Hindlimb muscle (tissue), 1 donor: ENCODE measurements at places on chromosomes 13 and 19.

DNA sequence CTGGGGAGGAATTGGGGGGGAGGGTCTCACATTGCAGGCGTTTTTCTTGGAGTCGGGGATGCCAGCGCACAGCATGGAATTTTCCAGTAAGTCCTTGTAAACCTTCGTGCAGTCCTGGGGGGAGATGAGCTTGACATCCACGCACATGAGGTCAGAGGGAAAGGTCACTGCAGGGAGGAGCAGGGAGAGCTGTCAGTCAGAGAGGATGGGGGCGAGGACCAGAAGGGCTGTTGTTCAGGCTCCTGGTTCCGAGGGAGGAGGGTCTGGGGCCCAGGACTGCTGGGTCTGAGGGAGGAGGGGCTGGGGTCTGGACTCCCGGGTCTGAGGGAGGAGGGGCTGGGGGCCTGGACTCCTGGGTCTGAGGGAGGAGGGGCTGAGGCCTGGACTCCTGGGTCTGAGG, 4.0 kb downstream of the KLK7 start:
- no peak for DNase-seq

DNA sequence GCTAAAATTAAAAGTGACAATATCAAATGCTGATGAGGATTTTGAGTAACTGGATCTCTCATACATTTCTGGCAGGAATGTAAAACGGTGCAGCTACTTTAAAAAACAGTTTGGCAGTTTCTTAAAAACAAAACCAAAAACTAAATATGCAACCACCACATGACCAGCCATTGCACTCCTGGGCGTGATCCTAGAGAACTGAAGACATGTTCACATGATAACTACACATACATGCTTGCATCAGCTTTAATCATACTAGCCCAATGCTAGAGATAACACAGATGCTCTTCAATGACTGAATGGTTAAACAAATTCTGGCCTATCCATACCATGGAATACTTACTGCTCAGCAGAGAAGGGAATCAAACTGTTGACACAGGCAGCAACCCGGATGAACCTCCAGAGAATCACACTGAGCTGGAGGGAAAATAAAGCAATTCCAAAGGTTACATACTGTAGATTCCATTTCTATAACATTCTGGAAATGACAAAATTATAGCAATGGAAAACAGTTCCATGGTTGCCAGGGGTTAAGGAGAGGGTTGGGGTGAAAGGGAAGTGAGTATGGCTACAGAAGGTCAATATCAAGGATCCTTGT, 25.5 kb upstream of the NAXD start:
- no peak for DNase-seq

DNA sequence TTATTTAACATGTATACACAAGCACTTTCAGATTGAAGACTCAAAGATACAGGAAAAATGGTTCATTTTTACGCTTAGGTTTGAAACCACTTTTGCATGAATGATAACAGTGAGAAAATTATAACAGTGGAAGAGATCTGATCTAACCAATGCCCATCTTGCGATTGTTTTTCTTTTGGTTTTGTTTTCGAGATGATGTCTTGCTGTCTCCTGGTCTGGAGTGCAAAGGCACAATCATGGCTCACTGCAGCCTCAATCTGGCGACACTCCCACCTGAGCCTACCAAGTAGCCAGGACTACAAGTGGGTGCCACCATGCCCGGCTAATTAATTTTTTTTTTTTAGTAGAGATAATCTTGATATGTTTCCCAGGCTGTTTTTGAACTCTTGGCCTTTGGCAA, 10.2 kb upstream of the EID2 start:
- no peak for DNase-seq

GRCh38 chr19:55457683-55458457, 3.6 kb downstream of the ISOC2 start:
- DNase-seq, result no peak

GRCh38 chr13:92196591-92197256, 798.3 kb downstream of the GPC5 start:
- DNase-seq, result no peak
